ENCODE measurements at places on chromosomes 6 and 20.

DNA sequence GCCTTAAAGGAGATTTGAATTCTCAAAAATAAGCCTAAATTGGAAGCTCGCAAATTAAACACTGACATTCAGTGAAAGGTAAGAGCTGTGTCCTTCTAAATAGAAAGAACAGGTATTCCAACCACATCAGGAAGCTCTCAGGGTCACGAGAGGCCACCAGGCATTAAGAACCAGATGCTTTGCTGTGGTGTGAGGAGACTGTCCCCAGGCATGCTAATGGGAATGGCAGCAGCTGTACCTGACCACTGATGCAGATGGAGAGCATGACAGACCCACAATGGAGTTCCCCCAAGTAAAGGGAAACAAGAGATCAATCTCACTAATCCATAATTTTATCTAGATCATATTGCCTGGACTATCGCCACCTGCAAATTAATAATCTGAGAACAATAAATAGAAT is 658.9 kb upstream of the NOX3 start:
- no peak for DNase-seq

DNA sequence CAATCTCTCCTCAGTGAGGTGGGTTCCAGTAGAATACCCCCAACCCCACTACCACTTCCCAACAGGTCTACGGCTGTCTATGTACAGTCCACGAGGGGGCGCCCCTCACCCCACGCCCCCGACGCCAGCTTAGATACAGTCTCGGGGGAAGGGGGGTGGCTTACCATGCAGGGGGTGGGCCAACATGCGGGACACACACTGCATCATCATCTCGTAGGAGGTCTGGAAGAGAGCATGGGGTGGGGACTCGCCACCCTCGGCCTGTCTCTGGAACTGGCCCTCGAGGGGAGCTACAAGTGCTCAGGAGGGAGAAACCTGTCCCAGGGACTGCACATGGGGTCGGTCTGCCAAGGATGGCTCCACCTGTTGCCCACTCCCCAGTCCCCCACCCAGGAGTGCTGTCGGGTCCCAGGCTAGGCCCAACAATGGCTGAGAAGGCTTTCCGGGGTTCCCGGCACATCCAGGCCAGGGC is 8.5 kb downstream of the MTCH1 start:
- DNase-seq, result peak; percentile 52

DNA sequence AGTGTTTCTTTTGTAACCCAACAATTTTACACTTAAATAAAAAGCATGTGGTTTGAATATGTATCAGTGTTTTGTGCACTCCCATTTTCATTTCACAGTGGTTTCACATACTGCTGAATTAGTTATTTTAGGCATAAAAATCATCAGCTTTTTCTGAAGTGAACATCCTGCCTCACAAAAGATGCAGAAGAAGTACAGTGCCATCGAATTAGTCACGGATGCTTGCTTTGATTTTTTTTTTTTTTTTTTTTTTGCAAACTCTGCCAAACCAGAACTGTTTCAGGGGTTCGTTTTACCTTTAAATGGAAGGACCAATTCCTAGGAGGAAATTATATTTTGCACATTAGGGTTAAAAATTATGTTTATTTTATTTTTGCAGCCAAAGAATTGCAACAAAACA is 158.6 kb downstream of the RPS12 start:
- no peak for DNase-seq

- DNase-seq, result no peak
Measured at GRCh38 chr6:124535299-124535698, 426.9 kb upstream of the RNF217 start.

- DNase-seq, result peak; percentile 43
Measured at GRCh38 chr20:55649254-55649653, 356.1 kb downstream of the CBLN4 start.

GRCh38 chr6:98831057-98831958 is 3.1 kb upstream of the POU3F2 start:
- DNase-seq, result peak; percentile 60

GRCh38 chr6:20441921-20442320 is 40.2 kb downstream of the E2F3 start:
- DNase-seq, result no peak

GRCh38 chr20:2692036-2692885 is at the start of gene EBF4:
Gene EBF4 (plus strand): TSS chr20:2692780. CDS start chr20:2693646, 866 bp downstream.
- peak; percentile 78 for DNase-seq

DNA sequence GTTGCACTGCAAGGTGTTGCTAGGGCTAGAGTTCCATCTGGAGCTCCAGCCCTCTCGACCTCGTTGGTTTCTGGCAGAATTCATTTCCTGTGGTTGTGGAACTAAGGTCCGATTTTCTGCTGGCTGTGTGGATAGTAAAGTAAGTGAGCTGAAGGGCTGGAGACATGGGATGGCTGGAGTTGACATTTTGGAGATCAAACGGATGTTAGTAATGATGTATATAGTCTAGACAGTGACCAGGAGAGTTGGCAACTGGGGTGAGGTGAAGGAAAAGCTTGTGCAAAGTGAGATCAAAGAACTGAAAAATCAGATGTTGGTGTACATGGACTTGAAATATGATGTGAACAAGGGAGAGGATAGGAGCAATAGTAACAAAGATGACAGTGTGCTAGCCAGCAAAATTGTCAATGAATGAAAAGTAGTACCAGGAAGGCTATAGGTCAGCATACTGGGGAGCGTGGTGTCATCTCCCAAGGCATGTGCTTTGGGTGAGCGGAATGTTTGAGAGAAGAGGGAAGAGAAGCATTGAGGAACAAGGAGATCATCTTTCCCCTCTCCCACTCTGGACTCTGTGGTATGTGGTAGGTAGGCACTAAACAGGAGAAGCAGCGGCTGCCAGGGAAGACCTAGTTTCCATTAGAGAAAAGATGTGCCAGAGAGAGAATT is 7.8 kb downstream of the QRSL1 start:
- no peak for DNase-seq

GRCh38 chr6:29994826-29995225 is 52.5 kb downstream of the HLA-A start:
- no peak for DNase-seq

DNA sequence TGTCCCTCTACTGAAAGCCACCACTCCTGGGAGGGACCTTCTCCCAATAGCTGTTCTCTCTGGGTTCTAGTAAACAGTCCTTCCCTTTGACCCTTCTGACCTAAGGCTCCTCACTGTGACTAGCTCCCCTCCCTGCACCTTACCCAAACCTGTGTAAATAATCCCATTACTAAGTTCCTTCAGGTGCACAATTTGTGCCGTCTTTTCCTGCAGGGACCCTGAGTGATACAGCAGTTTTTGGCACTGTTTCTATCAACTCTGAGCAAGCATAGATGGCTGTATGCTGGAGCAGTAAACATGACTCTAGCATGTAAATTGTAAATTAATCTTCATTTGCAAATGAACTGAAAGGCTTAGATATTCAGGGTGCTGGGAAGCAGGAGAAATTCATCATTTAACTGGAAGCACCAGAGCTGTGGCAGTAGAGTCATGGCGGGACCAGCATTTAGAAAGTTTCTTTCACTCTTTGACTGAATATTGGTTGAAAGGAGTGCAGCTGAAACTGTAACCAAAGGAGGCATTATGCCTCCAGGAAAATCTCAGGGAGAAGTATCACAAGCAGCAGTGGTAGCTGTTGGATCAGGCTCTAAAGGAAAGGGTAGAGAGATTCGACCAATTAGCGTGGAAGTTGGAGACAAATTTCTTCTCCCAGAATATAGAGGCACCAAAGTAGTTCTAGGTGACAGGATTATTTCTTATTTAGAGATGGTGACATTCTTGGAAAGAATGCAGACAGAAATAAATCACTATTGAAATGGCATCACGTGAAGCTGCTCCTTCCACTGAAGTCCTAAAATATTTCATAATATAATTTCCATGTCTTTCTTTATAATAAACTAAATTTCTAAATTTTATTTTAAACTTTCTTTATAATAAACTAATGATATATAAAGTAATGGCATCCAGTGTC is 117.8 kb downstream of the TCP11 start:
- no peak for DNase-seq

DNA sequence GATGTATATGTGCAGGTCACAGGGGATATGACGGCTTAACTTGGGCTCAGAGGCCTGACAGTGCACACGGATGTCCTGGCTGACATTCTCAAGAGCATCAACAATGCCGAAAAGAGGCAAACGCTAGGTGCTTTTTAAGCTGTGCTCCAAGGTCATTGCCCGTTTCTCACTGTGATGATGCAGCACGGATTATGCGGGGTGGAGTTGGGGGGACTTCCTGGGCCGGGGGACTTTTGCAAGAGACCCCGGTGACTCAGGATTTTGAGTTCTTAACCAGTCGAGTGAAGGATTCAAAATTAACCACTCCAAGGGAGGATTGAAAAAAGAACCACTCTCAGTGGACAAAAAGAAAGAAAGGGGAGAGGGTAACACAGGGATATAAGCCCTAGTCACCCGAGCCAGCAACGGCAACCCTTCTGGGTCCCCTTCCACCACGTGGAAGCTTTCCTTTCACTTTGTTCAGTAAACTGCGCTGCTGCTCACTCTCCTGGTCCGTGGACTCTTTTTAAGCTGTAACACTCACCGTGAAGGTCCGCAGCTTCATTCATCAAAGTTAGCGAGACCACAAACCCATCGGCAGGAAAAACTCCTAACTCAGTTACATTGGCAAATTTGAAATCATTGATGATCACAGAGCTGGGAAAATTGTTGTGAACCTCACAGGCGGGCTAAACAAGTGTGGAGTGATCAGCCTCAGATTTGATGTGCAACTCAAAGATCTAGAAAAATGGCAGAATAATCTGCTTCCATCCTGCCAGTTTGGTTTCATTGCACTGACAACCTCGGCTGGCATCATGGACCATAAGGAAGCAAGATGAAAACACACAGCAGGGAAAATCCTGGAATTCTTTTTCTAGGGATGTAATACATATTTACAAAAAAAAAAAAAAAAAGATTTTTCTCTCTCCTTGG is 199.3 kb downstream of the ARID1B start:
- peak; percentile 45 for DNase-seq

DNA sequence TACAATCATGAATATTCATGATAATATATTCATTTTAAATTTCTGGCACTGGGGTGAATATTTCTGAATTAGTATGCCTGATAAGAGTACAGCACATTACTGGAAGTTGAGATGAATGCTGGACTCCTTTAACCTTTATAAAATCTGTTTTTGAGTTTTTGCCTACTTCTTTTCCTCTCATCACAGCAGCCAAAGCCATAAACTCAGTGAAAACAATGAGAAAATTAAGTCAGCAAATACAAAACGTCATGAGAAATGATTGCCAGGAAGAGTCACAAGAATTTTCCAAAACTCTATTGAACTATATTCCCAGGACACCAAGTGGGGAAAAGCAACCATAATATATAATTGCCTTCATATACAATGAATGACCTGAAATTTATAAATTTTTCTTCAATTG is 837.6 kb downstream of the TBC1D32 start:
- no peak for DNase-seq

- peak; percentile 61 for DNase-seq
Measured at GRCh38 chr6:165439928-165440554, 130.6 kb upstream of the C6orf118 start.

DNA sequence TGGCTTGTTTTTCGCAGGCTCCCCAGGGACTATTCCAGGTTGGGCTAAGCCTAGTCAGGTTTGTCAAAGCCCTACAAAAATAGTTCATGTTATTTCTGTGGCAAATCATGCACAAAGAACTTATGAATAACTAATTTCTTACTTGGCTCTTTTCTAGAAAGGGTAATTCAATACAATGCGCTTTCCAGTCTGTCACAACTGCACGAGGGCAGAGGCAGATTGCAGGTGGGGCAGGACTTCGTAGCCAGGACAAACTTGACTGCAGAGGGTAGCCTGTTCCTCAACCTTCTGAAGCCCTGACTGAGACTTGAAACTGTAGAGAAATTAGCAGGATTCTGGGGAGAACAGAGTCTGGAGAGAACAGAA is 253.5 kb downstream of the QKI start:
- DNase-seq, result no peak

GRCh38 chr20:48962421-48962820 is 40.9 kb downstream of the ARFGEF2 start:
- no peak for DNase-seq

GRCh38 chr20:47099825-47100441 is 205.3 kb downstream of the EYA2 start:
- no peak for DNase-seq

DNA sequence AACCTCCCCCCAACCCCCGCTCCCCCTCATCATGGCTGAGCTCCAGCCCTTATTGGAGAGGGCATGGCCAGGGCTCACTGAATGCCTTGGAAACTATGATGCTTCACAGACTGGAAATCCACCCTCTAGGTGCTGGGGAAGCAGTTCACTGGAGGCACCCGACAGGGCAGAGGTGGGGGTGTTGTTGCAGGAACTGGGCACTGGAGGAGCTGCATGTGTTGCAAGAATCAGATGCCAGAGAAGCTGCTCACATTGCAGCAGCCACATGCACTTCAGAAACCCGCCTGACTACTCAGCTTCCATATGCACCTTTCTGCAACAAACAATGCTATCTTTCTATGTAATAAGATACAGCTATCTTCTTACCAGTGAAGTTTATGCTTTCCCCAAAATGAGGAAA is 7.9 kb upstream of the TBPL1 start:
- DNase-seq, result peak; percentile 25

GRCh38 chr6:127173156-127173940 is 54.9 kb downstream of the RSPO3 start:
- no peak for DNase-seq

DNA sequence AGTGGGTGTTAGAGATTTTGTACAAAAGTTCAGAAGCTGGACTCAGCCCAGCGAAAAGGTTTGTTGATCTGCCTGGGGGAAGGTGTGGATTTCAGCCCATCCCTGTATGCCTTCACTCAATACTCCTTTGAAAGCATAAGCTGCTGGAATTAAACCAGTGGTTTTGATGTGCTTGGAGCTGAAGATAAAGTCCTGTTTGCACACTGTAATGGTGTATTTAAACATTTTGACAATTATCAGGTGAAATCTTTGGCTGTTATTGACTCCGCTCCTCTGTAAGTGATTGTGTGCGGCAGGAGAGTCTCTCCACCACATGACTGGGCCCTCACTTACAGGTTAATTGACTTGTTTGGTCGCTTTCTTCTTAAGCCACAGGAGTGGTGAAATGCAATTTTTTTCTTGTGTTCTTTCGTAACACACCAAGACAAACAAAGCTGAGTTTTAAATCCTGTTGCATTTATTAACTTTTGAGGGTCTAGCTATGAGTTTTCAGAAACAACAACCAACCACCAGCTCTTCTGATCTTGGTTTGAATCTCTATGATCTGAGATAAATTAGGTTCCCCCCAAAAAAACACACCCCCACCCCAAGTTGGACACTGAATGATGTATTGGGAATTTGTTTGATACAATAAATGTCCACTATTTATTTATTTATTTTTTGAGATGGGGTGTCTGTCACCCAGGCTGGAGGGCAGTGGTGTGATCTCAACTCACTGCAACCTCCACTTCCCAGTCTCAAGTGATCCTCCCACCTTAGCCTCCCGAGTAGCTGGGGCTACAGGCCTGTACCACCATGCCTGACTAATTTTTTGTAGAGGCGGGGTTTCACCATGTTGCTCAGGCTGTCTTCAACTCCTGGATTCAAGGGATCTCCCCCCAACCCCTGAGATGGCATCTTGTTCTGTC is 46.3 kb upstream of the NCOA3 start:
- DNase-seq, result no peak

- DNase-seq, result peak; percentile 59
Measured at GRCh38 chr20:3767110-3767426, 485 bp downstream of the ADISSP start.

All from neural progenitor cell (in vitro differentiated cells).